ENCODE measurements at places on chromosomes 3 and 15.

DNA sequence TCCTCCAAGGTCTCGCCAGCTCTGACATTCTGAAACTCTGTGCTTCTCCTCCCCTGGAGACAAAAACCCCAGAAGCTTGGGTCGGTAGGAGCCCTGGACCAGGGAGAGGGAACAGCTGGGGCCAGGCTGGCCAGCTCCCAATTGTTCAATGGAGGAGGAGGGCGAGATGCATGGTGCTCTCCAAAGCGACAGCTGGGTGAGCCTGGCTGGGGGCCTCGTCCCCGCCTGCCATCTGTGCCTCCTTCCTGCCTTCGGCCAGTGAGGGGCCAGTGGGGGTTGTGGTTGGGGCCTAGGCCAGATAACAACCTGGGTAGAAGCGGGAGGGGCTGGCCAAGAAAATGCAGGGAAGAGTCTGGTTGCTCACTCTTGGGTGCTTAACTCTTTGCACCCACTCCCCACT is 79.4 kb downstream of the CORO2B start:
- DNase-seq, result no peak

- DNase-seq, result no peak
Observed at GRCh38 chr3:8301977-8302735, 199.5 kb upstream of the LMCD1 start.

GRCh38 chr3:67765575-67765974 is 111.2 kb upstream of the SUCLG2 start:
- no peak for DNase-seq

DNA sequence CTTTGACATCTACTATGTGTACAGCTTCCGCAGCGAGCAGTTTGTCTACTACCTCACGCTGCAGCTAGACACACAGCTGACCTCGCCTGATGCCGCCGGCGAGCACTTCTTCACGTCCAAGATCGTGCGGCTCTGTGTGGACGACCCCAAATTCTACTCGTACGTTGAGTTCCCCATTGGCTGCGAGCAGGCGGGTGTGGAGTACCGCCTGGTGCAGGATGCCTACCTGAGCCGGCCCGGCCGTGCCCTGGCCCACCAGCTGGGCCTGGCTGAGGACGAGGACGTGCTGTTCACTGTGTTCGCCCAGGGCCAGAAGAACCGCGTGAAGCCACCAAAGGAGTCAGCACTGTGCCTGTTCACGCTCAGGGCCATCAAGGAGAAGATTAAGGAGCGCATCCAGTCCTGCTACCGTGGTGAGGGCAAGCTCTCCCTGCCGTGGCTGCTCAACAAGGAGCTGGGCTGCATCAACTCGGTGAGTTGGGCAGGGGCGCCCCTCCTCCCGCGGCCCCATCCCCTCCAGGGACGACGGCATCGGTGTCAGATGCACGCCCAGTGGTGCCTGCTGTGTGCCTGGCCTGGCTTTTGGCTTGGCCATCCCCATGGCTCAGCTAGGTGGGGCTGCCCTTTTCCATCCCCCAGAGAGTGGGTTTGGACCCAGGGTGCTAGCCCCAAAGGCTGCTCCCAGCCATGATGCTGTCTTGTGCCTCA is 6.6 kb downstream of the PLXNA1 start:
- no peak for DNase-seq

DNA sequence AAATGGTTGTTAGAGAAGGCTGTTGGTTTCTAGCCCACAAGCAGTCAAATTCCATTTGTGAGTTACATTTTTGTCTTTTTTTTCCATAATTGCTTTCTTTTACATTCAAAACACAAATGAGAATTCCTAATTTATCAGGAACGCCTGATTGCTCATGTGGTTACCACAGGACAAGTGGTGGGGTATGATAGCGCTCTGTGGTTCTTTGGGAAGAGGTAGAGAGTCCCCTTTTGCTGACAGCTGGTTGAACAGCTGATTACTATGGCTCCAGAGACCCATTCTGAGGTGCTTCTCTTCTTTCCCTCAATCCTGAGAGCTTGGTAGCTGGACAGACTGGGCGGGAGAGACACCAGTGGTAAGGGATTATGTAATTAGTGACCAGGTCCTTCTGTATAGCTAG is 24.4 kb downstream of the CNOT10 start:
- DNase-seq, result no peak

DNA sequence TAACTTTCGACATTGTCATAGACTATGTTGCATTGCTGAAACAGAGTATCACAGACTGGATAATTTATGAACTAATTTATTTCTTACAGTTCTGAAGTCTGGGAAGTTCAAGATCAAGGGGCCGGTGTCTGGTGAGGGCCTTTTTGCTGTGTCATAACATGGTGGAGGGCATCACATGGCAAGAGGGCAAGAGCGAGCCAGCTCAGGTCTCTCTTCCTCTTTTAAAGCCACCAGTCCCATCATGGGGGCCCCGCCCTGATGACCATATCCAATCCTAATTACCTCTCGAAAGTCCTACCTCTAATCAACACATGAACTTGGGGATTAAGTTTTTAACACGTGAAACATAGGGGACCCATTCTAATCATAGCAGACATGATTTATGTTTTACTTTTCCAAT is 33.5 kb upstream of the DCUN1D1 start:
- DNase-seq, result no peak

GRCh38 chr3:111103807-111104206 is 32.2 kb downstream of the NECTIN3 start:
- no peak for DNase-seq

DNA sequence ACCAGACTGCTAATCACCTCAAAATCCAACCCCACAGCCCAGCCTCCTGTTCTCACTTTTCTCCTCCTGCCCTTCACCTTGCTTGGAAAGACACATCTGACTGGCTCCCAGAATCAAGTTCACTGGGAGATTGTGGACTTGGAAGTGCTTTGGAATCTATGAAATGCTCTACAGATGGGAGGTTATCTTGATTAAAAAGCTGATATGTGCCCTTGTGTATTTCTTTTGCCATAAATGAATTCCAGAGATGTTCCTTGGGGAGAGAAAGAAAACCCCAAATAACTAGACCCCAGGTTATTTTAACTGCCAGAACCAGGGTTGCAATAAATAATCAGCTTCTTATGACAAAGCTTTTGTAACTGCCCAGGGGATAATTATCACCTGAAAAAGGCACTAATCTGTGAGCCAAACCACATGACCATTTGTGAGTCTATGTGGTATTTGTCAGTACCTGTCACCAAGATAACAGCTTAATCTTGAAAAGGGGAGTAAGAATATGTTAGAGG is 21.7 kb upstream of the ARHGEF3 start:
- no peak for DNase-seq

GRCh38 chr3:109927161-109927560 is 589.8 kb upstream of the DPPA4 start:
- DNase-seq, result no peak

DNA sequence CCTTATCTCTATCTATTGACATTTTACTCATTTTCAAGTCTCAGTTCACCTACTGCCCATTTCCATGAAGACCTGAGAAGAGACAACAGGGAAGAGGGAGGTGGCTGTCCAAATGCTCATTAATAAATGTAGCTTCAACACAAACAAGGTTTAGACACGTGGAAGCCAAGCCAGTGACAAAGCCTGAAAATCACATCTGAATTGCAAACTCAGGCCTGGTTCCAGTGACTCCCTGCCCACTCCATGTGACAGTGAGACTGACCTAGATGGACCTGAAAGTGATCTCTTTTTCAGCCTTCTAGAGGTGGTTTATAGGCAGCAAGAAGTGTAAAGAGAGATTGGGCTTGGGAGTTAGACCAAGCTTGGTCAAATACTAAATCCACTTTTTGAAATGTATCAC is 126.6 kb upstream of the BCL6 start:
- no peak for DNase-seq

DNA sequence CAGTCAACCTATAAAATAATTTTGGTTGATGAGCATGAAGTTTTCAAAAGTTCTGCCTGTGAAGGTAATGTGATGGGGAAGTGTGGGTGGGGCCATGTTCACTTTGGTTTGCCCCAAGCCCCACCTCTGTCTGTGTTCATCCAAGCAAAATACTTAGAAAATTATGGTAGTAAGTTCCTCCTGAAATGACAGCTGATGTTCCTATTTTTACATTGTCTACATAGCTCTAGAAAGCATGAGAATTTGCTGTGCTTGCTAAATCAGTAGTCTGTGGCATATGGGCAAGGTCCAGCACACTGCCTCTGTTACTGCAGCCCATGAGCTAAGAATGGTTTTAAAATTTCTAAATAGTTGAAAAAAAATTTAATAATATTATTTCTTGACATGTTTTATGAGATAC is 21.9 kb upstream of the CP start:
- DNase-seq, result no peak

- DNase-seq, result no peak
Observed at GRCh38 chr3:19757773-19758172, 176.2 kb downstream of the EFHB start.

GRCh38 chr15:63523306-63523990 is 19.1 kb downstream of the USP3 start:
- no peak for DNase-seq

DNA sequence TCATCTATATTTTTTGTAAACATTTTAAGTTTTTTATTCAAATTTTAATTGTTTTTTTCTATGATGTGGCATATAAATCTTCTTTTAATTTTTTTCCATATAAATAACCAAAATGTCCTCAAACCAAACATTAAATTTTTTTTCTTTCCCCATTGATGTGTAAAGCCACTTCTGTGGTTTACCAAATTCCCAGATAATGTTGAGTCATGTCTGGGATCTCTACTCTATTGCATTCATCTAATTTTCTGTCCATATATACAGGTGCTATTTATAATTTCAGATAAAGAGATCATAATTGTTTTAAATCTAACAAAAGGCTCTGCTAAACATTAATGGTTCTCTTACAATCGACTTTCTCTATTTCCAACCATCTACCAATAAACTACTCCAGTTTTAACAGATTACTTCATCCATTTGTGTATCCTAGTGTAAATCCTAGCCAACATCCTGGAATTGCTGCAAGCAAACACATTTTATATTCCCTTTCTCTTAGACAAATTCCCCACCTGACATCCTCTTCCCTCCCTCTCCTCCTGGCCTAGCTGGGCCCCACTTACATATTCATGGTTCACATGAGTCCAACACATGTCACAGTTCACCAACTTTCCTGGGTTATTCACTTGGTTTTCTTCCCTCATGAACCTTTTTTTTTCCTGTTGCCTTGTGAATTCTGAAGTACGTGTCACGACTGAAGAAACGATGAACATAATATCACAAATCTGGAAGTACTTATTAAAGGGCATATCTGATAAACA is 368.0 kb upstream of the AGTR1 start:
- no peak for DNase-seq

GRCh38 chr3:73759297-73759711 is 134.6 kb upstream of the PDZRN3 start:
- no peak for DNase-seq

DNA sequence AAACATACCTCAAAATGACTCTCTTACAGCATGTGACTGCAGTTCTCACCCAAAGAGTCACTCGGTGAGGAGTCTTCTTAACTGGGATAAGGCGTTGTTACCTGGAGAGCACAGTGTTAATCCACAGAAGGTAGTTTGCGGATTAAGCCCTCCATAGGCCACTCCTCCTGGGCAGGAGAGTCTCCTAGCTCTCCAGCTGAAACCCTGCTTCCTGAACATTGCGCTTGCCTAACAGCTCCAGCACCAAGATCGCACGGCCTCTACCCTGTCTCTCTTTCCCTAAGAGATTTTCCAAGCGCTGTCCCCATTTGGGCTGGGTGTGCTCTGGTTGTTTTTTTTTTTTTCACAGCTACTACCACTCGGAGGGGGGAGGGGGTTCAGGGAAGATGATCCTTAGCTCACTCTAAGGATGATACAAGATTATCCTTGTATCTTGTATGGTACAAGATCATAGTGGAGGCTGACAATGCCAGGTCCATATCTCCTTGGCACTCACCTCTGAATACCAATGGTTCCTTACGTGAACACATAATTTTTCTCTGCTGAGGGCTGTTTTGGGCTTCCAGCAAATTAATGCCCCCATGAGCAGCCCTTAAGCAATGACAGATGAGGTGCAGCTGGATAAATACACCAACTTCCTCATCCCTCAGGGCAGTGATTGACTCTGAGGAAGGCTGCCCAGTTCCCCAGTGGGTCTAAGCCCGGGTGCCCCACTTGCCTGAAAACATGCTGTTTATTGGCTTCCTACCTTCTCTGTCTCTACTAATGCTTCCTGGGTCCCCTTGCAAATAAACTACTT is 185.2 kb upstream of the TSC22D2 start:
- no peak for DNase-seq

GRCh38 chr15:42151141-42151561 is 5.3 kb downstream of the PLA2G4F start:
- no peak for DNase-seq

- no peak for DNase-seq
Observed at GRCh38 chr15:62067448-62068044, 769 bp downstream of the C2CD4A start.

DNA sequence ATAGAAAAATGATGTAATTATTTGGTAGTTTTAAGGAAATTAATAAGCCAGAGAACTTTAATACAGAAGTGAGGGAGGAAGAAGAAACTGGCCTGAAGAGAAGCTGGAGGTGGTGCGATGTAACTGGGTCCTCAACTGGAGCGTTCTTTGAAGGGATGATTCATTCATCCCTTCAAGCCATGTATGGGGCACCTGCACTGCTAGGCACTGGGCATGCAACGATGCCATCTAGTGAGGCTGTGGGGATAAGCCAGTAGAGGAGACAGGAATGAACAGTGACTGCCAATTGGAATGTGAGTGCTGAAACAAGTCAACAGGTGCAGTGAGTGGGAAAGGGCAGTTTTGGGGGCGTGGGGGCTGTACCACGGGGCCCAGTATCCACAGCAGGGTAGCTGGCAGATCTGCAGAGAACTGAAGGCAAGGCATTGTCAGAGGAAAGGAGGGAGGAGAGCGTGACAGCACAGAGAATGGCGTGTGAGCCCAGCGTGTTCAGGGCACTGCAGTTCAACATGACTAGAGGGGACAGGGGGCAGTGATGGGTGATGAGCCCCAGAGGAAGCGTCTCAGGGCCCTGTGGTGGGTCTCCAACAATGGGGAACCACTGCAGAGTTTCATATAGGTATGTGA is 3.8 kb upstream of the KIF23 start:
- DNase-seq, result no peak

DNA sequence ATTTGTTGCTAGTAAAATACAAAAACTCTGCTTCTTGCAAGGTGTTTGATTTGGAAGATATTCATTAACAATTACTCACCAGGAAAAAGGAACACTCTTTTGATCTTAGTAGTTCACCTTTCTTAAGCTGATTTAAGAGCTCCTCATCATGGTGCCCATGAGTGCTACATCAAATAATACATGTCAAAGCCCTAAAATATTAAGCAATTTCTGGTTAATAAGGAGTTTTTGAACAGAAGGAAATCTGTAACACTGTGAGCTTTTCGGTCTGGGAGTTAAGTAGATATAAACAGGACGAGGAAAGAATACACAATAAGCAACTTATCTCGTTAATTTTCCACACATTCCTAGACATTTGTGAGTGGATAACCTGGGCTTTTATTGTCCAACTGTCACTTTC is 83.9 kb upstream of the DCBLD2 start:
- no peak for DNase-seq

- DNase-seq, result no peak
Observed at GRCh38 chr15:53976844-53977392, 1.3 kb upstream of the UNC13C start.

- no peak for DNase-seq
Observed at GRCh38 chr15:100690032-100690794, 87.8 kb downstream of the ASB7 start.

- DNase-seq, result no peak
Observed at GRCh38 chr3:186100398-186100797, 8.5 kb downstream of the ETV5 start.

GRCh38 chr15:78265752-78266224 is 1.4 kb downstream of the DNAJA4 start:
- no peak for DNase-seq
